ENCODE measurements at places on chromosomes 3 and 15.

DNA sequence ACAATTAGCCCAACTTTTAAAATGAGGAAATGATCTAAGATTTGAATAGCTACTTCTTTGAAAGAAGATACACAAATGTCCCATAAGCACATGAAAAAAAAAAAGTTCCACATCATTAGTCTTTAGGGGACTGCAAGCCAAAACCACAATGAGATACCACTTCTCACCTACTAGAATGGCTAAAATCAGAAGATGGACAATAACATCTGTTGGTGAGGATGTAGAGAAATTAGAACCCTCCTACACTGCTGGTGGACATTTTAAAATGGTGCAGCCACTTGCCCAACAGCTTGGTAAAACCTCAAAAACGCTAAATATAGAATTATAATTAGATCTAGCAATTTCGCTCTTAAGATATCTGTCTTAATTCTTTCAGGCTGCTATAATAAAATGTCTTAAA, 77.1 kb downstream of the MEX3B start:
- DNase-seq = no peak

DNA sequence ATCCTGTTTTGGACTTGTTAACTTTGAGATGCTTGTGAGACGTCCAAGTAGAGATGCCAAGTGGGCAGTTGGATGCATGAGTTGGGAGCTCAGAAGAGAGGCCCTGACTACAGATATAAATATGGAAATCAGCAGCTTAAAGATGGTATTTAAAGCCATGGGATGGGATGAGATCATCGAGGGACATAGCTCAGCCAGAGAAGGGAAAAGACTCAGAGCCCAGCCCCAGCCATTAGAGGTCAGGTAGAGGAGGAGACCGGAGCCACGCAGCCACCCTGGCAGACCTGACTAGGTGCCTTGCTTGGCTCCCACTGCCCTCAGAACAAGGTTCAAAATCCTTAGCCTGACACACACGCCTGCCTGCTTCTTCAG, 31.1 kb downstream of the ATP2B2 start:
- DNase-seq = no peak

GRCh38 chr15:72369964-72370363, 5.8 kb downstream of the HEXA start:
- DNase-seq = no peak

GRCh38 chr3:118578559-118578958, 456.1 kb downstream of the IGSF11 start:
- no peak for DNase-seq

DNA sequence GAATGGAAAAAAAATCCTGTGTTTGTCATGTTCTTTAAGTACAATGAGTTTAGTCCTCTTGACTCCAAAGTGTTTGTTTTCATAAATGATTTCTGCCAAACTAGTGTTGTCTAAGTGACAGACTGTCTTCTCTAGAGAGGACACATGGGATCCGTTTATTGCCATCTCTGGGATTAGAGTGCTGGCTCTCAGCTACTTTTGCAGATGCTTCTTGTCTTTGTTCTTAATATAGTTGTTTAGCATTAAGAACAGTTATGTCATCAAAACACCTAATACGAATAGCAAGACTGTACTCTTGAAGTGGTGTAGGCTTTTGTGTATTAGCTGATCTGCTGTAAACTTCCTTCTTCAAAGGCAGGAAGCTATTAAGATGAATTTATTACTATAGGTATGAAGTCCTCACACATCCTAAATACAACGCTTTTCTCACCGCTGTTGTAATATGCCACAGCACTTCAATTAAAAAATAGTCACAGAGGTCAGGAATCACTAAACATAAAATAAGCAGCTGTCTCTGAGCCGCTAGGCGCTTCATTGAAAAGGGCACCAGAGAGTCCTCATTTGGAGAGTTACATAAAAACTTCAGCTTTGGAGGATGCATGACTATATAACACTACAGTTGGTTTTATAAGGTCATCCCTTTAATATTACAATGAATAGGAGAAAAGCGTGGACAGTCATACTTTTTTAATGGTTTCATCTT, 128.3 kb upstream of the ZNF385D start:
- no peak for DNase-seq

GRCh38 chr3:14503033-14503705, 37.0 kb downstream of the GRIP2 start:
- no peak for DNase-seq

Data from fibroblast of lung (primary cell).